M059J (cell line): ENCODE measurements at places on chromosomes 2 and 18.

GRCh38 chr2:82023710-82024109 lies 1719.2 kb upstream of the LRRTM1 start:
- peak; percentile 2 for DNase-seq

DNA sequence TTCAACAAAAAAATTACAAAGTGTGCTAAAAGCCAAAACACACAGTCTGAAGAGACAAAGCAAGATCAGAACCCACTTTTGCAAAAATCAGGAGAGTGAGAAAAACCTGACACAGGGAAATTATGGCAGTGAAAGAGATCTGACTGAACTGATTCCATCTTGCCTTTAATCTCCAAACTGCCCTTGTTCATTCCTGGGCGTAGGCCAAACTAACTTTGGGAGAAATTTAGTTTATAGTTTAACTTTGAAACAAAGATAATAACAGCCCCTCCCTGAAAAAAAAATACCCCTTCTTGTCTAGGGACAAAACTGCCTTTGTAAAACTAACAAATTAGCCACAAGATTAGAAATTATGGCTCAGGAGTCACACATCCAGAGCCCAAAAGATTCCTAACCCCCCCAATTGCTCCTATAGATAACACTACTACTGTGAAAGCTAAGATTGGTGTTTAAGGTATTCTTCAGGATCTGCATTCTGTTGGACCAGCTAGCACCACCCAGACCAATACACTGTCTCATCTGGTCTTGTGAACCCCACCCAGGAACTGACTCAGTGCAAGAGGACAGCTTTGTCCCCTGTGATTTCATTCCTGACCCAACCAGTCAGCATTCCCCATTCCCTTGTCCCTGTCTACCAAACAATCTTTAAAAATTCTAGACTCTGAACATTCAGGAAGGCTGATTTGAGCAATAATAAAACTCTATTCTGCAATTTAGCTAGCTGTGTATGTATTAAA lies 226.1 kb upstream of the SH3BP4 start:
- DNase-seq, result peak; percentile 20

DNA sequence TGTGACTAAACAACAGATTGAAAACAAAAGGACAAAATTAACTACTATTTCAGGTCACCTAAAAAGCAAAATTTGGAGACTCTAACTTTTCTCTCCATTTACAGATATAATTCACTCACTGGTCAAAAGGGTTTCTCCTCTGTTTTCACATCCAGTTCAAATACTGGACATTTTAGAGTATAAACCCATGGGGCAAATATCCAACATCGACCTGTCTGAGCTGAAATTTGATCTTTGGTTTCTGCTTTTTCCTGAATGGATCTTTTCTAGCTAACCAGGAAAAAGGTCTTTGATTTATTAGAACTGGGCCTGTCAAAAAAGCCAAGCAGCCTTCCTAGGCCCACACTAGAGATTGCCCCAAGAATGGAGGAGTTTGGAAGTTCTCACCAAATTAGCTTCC lies 69.3 kb upstream of the SATB2 start:
- DNase-seq, result no peak

DNA sequence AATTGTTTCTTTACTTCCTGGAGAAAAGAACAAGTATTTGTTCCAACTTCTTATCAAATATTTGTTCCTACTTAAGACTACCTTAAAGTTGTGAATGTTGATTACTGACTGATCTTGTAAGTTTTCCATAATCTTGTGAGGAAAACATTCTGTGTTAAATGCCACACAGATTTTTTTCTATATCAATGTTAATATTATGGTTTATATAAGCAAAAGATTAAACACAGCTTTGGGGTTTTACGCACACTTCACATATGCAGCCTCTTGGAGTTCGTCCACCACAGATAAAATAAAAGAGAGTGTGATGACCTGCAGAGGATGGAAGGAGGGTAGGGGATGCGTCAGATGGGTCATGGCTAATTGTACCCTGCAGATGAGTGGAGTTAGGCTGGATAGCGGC lies 780.0 kb upstream of the SALL3 start:
- no peak for DNase-seq

- DNase-seq, result no peak
Measured at GRCh38 chr2:231622963-231623362, 30.3 kb downstream of the TEX44 start.

DNA sequence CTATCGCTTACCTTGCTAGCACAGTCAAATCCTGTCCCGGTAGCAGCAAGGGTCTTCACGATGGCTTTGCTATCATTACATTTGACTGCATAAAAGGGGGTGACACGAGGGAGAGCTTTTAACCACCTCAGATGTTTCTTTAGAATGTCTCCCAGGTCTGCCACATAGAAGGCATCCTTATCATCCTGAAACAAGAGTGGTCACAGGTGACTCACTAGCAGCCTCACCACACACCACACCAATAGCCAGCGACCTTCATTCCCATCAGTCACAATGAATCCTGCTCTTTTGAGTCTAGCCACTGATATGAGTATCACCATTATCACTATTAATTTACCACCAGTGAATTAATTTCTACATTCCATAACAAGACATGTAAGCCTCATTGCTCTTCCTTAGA lies 3.7 kb downstream of the ODC1 start:
- peak; percentile 50 for DNase-seq

GRCh38 chr2:18047896-18048657 lies 169.6 kb downstream of the KCNS3 start:
- DNase-seq, result peak; percentile 95

- peak; percentile 50 for DNase-seq
Measured at GRCh38 chr2:229675569-229675968, 38.8 kb downstream of the DNER start.

DNA sequence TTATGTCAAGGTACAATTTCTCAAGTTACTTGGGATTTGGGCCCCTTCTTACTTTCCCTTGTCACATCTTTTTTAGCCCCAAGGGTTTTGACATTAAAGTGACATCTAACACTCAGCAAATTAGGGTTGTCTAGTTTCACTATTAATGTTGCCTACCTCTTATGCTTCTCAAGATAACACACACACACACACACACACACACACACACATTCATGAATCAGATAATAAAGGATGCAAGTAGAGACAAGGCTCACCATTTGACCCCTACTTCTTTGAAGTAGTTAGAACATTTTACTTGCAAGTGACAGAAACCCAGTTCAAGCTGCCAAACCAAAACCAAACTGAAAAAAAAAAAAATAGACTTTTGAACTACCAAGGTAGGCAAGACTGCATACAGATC lies 138.8 kb downstream of the TRIB2 start:
- DNase-seq, result peak; percentile 49

- peak; percentile 57 for DNase-seq
Measured at GRCh38 chr18:11502368-11502767, 107.0 kb upstream of the SLC35G4 start.

DNA sequence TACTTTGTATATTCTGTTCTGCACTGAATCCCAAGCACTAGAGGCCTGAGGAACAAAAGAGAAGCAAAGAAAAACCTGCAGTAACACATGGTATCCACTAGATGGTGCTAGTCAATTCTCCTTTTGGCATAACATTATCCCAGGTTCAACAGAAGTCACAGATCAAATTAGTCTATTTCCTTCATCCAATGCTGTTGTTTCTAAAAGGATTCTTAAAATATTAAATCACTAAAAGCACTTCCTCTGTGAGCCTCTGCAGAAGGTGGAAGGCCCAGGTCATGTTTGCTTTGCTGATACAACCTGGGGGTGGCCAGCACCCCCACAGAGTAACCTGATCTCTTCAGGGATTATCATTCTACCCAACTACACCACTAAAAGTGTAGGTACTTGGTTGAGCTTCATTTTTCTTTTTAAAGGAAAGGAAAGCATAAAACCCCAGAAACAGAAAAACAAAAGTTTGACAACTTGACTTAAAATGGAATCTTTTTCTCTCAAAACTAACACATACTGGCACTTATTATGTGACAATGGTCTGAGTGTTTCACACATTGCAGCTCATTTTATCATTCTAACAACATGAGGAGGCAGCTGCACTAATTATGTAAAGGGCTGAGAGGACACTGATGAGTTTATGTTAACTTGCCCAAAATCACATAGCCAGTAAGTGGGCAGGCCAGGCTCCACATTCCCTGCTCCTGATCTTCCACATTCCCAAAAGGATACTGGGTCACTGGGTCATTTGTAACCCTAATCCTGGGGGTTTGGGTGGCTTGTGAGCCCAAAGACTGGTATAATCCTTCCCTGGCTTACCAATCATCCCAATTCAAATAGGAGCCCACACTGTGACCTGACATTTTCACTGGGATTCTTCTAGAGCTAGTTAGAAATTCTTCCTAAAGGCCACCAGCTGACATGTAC lies 66.8 kb upstream of the DNER start:
- DNase-seq, result peak; percentile 54

DNA sequence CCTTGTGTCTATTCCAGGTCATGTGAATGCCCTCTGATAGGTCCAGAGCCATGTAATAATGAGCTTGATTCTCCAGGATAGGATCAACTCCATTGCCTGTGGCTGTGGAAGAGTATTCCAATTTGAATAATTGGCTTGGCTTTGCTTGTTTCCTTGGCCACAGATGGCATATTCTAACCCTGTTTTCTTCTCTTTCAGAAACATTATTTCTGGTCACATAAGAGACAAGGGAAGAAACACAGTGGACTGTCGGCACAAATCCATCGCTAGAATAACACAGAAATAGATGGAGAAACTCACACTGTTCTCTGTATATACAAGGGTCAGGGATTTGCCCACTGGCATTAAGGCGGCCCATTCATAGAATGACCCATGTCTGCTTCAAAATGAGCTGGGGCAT lies 278.4 kb upstream of the CCDC68 start:
- no peak for DNase-seq

GRCh38 chr2:83650898-83651297 lies 808.2 kb downstream of the SUCLG1 start:
- peak; percentile 15 for DNase-seq

DNA sequence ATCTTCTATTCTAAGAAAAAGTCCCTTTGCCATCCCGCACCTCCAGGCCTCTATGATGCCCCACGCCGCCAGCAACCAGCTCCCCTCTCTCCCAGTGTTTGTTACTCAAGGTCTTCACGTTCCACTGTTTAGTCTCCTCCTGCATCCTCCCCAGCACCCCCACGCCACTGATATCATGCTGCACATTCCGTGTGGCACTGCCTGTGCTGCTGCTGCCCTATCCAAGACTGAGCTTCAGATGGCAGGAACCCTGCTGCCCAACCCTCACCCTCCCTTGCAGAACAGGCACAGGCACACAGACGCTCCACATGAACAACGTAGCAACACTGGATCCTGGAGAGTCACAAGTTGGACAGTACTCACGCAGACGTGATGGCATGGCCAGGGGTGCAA lies 35.3 kb downstream of the MYO5B start:
- no peak for DNase-seq

GRCh38 chr18:9831036-9831722 lies 54.6 kb upstream of the TXNDC2 start:
- DNase-seq, result no peak

- no peak for DNase-seq
Measured at GRCh38 chr2:239596253-239596652, 195.4 kb upstream of the HDAC4 start.

- DNase-seq, result peak; percentile 76
Measured at GRCh38 chr2:27735263-27735904, 36.1 kb upstream of the MRPL33 start.

- no peak for DNase-seq
Measured at GRCh38 chr2:1910021-1910420, 165.7 kb upstream of the PXDN start.

DNA sequence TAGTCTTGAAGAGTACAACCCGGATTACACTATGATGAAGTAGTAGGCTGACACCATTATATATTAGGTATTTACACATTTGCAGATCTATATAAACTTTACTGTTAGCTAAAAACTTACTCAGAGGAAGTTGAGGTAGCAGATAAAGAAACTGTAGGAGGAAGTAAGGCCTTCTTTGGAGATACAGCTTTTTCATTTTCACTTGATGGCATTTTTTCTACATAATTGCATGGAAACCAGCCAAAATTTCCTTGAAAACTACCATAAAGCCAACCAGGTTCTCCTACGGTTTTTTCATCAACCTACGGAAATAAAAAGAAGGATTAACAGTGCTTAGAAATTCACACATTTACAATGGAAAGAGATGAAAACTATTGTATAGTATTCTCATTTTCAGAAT lies 86.6 kb downstream of the FAM228A start:
- DNase-seq, result no peak

DNA sequence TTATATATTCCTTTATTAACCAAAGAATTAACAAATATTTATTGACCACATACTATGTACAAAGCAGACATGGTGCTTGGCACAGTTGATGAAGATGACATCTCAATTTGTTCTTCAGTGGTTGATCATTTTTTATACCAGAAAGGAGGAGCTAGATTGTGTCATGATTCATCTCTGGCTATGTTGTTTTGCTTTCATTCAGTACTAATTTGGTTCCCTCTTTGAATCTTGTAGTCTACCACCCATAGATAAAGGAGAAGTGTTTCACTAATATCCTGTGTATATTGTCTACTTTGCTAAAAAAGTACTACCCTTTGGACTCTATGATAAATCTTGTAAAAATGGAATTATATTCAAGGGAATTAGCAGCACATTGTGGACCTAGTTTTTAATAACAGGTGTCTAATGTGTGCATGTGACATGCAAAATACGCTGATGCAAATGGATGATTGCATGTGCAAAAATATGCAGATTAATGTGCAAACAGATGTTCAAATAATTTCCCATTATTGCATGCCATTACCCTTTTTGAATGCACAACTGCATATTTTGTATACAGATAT lies 313.2 kb upstream of the ZEB2 start:
- DNase-seq, result no peak

GRCh38 chr2:233288663-233289062 lies 19.0 kb upstream of the SAG start:
- DNase-seq, result peak; percentile 84

- DNase-seq, result no peak
Measured at GRCh38 chr2:150471813-150472510, 15.5 kb downstream of the RND3 start.

DNA sequence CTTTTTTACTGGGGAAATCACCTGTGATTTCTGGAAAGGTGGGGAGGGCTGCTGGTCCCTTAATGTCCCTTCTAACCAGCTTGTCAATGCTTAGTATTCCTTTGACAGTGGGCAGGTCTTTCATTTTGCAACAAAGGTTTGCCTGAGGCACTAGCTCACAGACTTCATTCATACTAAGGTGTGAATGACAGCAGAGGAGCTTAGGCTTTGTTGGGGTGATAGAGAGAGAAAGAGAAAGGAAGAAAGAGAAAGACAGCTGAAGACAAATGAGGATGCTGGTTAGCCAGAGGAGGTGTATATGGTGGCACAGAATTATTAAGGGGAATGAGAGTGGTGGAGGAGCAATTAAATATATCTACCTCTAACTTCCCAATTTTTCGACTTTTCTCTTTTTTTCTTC lies 28.9 kb upstream of the GTF2A1L start:
- no peak for DNase-seq

DNA sequence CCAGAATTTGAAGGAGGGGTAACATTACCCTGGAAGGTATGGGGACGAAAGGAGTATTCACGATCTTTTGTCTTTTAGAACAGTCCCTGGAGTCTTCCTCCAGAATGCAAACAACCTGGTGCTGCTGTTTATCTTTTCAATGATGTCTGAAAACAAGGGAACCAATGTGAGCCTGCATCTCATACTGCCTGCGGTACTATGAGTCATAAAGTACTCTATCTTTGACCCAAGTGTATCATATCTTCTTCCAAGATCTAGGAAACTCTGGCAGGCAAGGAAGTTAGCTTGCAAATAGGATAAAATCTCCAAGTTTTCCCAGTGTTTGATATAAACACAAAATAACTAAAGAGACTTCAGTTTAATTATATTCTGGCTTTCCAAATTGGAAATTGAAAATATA lies 968.5 kb downstream of the LRP1B start:
- DNase-seq, result peak; percentile 1

- peak; percentile 46 for DNase-seq
Measured at GRCh38 chr2:42147641-42148274, 21.4 kb upstream of the EML4 start.
